ENCODE measurements at places on chromosomes 3 and 15.

DNA sequence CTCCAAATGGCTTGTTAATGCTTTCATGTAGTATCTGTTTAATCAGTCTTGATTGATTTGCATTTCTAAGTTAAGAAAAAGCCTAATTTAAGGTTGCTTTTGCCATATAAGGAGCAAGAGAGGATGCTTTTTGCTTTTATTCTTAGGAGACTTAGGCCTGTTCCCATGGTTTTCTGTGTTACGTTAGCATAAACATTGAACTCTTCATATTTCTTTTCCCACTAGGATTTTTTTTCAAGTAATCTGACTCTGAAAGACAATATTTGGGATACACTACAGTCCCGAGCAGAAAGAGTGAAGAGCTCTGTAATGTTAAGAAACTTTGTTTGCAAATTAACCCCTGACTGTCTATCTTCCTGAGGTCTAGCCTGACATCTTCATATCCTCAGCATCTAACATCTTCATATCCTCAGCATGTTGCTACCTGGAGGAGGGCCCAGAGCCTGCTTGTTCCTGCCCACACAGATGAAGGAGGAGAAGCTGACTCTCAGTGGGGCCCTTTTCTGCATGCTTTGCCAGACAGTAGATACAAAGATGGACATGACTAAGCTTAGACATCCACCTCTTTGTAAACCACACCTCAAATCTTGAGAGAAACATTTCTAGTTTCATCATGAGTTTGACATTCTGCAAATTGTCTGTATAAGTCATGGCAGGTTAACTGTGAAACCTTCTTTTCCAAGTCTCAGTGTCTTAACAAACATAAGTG lies 86.2 kb upstream of the COL6A5 start:
- no peak overlapping the region for H3K27ac ChIP-seq
- no peaks in the 10 kb centered on the region for H3K36me3 ChIP-seq
- no peaks in the 10 kb centered on the region for H3K4me1 ChIP-seq
- no peak for DNase-seq
- no peaks in the 10 kb centered on the region for H3K27me3 ChIP-seq
- no peak overlapping the region for H3K4me3 ChIP-seq

GRCh38 chr15:85312929-85313331 lies 67.5 kb upstream of the AKAP13 start:
- no peaks in the 10 kb centered on the region for H3K27me3 ChIP-seq
- H3K27ac ChIP-seq = no peak overlapping the region
- no peak overlapping the region for H3K4me3 ChIP-seq
- no peaks in the 10 kb centered on the region for H3K36me3 ChIP-seq
- peaks cover under 1% of the 10 kb centered on the region for H3K4me1 ChIP-seq

- H3K36me3 ChIP-seq = no peaks in the 10 kb centered on the region
- H3K4me1 ChIP-seq = no peaks in the 10 kb centered on the region
- no peak overlapping the region for H3K27ac ChIP-seq
- no peaks in the 10 kb centered on the region for H3K27me3 ChIP-seq
These were observed 209.4 kb downstream of the DIPK2A start for GRCh38 chr3:144181062-144181461.

DNA sequence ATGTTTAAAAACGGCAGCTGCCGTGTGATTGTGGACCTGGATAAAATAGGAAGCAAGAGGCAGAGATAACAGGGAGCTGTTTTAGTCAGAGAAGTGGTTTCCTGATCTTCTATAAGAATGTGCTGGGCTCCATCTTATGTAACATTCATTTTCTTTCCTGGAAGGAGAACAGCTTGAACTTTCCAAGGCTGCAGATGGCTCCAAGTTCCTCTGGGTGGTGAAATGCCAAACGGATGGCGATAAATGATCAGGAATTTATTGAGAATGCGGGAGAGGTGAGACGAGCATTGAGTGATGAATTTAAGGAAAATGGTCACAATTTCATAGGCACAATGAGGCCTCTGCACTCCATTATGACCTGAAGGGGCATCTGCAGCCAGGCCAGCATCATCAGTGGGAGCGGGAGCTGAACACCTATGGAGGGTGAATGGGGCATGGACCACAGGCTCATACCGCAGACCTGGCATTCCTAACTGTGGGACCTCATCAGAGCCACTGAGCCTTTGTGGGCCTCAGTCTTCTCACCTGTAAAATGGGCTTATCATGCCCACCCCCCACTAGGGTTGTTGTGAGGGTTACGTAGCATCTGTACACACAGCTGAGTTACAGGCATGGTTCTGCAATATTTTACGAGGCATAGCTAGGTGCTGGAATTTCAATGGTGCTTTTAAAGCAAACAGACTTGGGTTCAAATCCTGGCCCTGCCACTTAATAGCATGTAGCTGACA lies 17.1 kb downstream of the MGLL start:
- peak; percentile 8 for DNase-seq
- H3K4me3 ChIP-seq = no peak overlapping the region
- H3K4me1 ChIP-seq = peaks cover 8% of the 10 kb centered on the region
- peaks cover 11% of the 10 kb centered on the region for H3K36me3 ChIP-seq
- no peak overlapping the region for H3K27ac ChIP-seq

GRCh38 chr3:132421832-132422231 lies 4.5 kb downstream of the DNAJC13 start:
- H3K27me3 ChIP-seq = no peaks in the 10 kb centered on the region
- peaks cover 23% of the 10 kb centered on the region for H3K4me1 ChIP-seq
- H3K4me3 ChIP-seq = no peak overlapping the region

- peak overlapping the region; percentile 18 for H3K27ac ChIP-seq
- peaks cover 21% of the 10 kb centered on the region for H3K4me1 ChIP-seq
- no peak for DNase-seq
- H3K36me3 ChIP-seq = peaks cover 5% of the 10 kb centered on the region
- no peaks in the 10 kb centered on the region for H3K27me3 ChIP-seq
These were observed 74.0 kb downstream of the OXNAD1 start for GRCh38 chr3:16338999-16339398.

GRCh38 chr3:179088306-179088705 lies 16.7 kb upstream of the ZMAT3 start:
- no peak for DNase-seq
- H3K4me3 ChIP-seq = no peak overlapping the region
- no peaks in the 10 kb centered on the region for H3K4me1 ChIP-seq
- no peaks in the 10 kb centered on the region for H3K36me3 ChIP-seq

DNA sequence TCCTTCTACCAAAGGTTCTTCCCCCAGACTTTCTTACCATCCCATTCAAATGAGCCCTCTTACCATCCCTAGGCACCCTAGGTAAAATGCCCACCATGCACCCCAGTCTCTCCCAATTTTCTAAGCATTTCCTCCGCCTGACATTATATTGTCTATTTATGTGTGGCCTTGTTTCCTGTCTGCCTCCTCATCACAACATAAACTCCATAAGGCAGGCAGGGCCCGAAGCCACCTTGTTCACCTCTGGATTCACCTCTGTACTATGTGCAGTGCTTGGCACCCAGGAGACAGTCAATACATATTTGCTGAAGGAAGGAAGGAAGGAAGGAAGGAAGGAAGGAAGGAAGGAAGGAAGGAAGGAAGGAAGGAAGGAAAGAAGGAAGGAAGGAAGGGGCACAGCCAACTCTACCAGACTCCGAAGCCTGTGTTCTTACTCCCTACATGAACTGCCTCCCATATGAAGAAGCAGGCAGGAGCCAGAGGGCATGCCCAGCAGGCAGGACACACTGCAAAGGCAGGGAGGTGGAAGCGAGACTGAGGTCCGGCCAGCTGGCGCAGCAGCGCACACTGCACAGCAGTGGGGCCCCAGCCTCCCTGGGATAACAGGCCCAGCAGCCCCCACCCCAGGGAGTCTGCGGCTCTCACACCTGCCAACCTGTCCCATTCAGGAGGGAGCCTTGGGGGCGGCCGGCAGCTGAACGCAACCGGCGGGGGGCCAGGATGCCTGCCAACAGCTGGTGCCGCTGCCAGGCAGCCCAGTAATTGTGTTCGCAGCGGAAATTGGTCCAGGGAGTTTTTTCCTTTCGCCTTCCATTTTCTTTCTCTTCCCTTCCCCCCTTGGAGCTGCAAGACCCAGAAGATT lies 106.0 kb upstream of the LINGO1 start:
- H3K27ac ChIP-seq = no peak overlapping the region

DNA sequence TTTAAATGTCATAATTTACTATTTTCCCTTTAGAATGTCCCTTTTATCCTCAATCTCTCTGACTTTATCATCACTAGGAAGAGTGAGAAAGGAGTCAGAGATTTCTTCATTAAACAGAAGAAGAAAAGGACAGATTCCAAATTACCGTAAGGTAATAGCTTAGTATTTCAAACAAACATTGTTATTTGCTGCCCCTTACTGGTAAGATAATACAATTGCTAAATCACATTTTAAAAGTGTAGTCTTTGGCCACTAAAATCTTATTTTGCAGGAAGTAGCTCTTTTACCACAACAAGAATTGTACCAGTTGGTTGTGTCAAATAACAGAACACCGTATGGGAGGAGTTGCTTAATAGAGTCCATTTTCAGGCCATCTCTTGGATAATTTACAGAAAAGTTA lies 53.7 kb downstream of the CGGBP1 start:
- H3K27me3 ChIP-seq = no peaks in the 10 kb centered on the region
- H3K4me3 ChIP-seq = no peak overlapping the region
- DNase-seq = no peak
- no peak overlapping the region for H3K27ac ChIP-seq

DNA sequence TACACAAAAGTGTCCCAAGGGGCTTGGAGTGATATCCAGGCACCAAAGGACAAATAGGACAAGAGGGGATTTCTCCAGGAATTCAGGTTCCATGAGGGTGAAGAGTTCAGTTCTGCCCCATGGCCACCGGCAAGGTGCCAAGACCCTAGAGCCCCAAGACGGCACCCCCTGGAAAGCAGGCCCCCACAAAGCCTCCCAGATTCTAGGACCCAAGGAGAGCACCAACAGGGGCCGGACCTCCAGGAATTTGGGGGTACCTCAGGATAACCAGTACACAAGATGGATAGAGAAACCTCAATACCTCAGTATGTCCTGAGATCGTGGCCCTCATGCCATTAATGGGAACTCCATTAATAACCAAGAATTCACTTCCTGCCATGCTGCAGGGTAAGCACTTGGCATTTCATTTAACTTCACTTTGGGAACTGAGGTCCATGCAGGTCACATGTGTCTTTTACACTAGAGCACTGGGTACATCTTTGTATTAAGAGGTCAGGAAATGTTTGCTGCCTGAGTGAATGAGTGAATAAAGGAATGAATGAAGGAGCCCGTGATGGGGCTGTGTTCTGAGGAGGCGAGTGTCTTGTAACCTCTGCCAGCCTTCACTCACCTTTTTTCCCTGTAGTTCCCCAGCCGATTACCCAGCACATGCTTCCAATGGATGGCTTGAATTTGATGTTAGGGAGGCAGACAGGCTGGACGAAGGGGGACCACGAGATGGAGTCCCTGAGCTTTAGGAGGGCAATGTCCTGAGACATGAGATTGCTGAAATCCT lies 15.5 kb upstream of the PRSS50 start:
- H3K4me3 ChIP-seq = no peak overlapping the region
- H3K27me3 ChIP-seq = no peaks in the 10 kb centered on the region
- DNase-seq = no peak
- H3K27ac ChIP-seq = no peak overlapping the region
- H3K36me3 ChIP-seq = no peaks in the 10 kb centered on the region
- no peaks in the 10 kb centered on the region for H3K4me1 ChIP-seq

DNA sequence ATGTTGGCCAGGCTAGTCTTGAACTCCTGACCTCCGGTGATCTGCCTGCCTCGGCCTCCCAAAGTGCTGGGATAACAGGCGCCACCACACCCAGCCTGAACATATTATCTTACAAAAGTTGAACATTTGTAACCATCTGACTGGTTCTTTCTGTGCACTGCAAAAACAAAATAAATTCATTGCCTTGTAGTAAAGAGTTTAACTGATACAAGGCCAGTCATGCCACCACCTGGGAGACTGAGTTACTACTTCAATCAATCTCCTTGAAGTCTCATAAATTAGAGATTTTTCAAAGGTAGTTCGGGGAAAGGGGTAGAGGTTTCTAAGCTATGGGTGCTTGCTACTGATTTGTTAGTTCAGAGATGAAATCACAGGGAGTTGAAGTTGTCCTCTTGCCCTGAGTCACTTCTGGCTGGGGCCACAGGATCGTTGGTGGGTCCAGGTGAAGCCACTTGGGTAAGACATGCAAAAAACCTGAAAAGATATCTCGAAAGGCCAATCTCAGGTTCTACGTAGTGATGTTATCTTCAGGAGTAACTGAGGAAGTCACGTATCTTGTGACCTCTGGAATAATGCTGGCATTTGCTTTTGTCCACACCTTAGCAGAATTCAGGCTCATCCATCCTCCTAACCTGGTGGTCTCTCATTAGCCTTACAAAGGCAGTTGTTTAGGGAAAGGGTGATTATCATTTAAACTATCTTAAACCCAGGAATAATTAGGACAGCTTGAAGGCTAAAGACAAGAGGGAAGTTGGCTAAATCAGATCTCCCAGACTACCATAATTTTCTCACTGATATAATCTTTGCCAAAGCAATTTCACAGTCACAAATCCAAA lies 33.7 kb downstream of the ZBTB11 start:
- H3K4me3 ChIP-seq = no peak overlapping the region
- H3K27me3 ChIP-seq = no peaks in the 10 kb centered on the region
- H3K27ac ChIP-seq = no peak overlapping the region
- H3K36me3 ChIP-seq = peaks cover 6% of the 10 kb centered on the region

DNA sequence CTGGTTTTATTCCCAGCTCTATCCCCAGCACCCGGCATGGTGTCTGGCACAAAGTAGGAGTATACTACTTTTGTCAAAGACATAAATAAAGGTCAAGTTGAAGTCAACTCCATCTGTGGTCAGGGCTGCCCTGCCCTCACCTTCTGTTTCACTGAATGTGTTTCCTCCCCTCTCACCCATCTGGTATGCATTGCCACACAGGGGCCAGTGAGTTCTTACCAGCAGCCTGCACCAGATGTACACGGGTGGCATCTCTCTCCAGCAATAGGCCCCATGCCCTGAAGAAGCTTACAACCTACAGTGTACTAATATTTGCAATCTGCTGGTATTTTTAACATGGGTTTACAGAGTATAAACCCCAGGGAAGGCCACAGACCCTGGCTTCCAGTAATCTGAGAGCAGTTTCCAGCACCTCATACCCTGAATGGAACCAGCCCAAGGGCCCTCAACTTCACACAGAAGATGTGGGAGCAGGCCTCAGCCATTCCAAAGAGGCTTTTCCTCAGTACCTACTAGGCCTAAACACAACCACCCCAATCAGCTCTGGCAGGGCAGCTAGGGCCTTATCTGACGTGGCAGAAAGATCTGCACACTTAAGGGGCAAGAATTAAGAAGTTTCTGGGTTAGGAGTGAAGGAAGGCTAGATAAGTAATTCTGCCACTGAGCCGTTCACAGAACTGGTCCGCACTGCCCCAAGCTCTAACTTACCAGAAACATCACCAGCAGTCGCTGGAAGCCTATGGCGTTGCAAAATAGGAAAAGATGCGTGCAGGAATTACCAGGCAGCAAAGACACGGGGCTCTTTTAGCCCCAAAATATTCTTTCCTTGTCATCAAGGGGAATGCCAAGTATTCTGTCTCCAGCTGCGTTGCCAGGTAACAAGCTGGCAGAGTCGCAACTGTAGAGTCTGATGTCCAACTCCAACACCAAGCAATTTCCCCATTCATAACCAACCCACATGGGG lies 2.1 kb downstream of the IDH2 start:
- no peaks in the 10 kb centered on the region for H3K27me3 ChIP-seq
- DNase-seq = no peak
- H3K27ac ChIP-seq = no peak overlapping the region
- H3K4me1 ChIP-seq = peaks cover 54% of the 10 kb centered on the region
- H3K4me3 ChIP-seq = no peak overlapping the region
- no peaks in the 10 kb centered on the region for H3K36me3 ChIP-seq

- H3K27me3 ChIP-seq = no peaks in the 10 kb centered on the region
- H3K36me3 ChIP-seq = peaks cover 48% of the 10 kb centered on the region
- peaks cover 1% of the 10 kb centered on the region for H3K4me1 ChIP-seq
- H3K4me3 ChIP-seq = no peak overlapping the region
- H3K27ac ChIP-seq = no peak overlapping the region
These were observed 9.2 kb downstream of the UBA5 start for GRCh38 chr3:132669256-132669777.

- no peaks in the 10 kb centered on the region for H3K4me1 ChIP-seq
- H3K4me3 ChIP-seq = no peak overlapping the region
- no peaks in the 10 kb centered on the region for H3K27me3 ChIP-seq
- H3K27ac ChIP-seq = no peak overlapping the region
These were observed 268.6 kb upstream of the WNT5A start for GRCh38 chr3:55755516-55756205.

All from upper lobe of left lung (tissue), 6 donors.